Right renal pelvis (tissue), 4 donors: ENCODE measurements at places on chromosomes 1 and 21.

GRCh38 chr1:46687921-46688509 is 16.4 kb downstream of the TEX38 start:
- DNase-seq: no peak

GRCh38 chr1:216847397-216848036 is 124.3 kb upstream of the ESRRG start:
- DNase-seq: no peak

DNA sequence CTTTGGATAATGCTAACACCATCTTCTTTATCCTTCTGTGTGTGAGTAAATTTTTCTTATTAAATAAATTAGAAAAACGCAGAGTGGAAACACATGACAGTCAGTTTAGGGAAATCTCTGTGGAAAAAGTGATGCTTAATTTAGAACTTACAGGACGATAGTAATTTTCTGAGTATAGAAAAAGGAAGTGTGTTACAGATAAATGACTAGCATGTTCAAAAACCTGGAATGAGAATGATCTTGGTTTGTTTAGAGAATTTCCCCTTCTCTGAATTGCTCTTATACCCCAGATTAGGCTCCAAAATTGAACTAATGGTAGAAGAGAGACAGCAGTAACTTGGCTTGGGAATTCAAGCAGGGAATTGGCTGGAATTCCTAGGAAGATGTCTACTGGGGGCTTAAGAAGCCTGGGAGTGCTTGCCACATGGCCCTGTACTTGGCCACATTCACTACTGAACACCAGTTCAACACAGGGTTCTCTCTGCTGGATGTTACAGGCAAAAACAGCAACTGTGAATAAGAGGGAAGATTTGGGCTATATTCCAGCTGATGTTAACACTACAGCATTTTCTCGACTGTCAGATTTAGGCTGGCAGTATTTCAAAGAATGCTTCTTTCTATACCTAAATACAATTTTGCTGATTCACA is 1004.2 kb downstream of the TTLL7 start:
- no peak for DNase-seq

DNA sequence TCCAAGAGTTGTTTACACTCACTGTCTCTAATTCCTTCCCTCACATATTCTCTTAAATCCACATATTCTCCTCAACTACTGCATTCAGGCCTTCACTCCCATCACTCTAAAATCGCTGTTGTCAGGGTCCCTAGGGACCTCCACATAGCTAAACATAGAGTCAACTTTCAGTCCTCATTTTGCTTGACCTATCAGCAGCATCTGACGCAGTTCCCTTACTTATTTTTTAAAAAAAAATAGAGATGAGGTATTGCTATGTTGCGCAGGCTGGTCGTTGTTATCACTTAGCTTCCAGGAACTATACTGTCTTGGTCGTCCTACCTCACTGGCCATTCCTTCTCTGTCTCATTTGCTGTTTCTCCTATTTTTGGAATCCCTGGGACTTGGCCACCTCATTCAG is 11.7 kb upstream of the PLEKHO1 start:
- no peak for DNase-seq

- DNase-seq: no peak
These were observed 36.6 kb downstream of the UBASH3A start for GRCh38 chr21:42440187-42440792.

GRCh38 chr1:36099681-36100341 is 11.1 kb downstream of the ADPRS start:
- peak; percentile 46 for DNase-seq

DNA sequence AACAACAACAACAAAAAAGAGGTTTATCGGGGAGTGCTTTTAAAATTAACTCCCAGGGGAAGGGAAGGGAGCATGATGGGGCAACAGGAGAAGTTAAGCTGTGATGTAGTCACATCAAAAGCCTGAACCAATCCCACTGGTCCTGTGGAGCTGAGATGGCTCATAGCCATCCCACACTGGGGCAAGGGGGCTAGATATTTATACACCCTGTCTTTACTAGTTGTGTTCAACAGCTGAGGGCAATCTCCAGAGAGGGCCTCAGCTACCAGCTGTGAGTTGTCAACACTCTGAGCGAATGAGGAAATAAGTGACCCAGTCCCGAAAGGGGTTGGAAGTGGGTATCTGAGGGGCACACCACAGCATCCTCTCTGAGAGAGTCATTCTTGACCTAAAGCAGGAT is 31.0 kb upstream of the CREG1 start:
- DNase-seq: no peak

DNA sequence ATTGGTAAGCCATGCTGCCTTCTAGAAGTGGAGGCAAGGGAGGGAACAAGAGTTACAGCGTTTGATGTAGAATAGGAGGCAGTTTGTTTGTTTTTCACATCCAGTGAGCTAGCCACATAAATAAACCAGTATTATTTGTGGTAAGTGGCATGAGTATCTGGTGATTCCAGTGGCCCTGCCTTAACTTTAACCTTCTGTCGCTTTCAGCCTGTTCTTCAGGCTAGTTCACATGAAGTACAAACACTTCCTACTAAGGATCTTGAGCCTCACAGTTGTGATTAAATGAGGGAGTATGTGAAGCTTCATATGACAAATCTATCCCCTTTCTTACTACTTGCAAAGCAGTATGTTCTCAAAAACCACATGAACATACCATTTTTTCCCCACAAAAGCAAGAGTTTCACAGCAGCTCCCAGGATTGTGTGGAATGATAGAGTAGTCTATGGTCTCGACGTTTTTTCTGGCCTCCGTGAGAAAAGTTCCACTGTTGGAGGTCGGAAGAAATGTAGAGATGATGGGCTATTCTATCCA is 59.5 kb downstream of the PHACTR4 start:
- no peak for DNase-seq

DNA sequence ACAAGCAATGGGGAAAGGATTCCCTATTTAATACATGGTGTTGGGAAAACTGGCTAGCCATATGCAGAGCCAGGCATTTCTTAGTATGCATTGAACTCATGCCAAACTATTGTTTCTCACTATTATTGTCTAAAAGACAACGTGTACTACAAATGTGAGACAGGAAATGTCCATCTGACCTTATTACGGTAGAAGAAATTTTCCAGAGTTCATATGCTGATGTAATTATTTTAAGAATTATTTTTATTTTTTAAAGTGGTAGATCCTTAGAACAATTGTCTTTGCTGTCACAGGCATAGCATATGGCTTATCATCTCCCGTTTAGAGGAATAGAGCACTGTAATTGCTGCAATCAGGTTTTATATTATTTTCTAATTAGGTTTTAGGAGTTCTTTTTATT is 75.2 kb upstream of the S1PR1 start:
- DNase-seq: no peak

DNA sequence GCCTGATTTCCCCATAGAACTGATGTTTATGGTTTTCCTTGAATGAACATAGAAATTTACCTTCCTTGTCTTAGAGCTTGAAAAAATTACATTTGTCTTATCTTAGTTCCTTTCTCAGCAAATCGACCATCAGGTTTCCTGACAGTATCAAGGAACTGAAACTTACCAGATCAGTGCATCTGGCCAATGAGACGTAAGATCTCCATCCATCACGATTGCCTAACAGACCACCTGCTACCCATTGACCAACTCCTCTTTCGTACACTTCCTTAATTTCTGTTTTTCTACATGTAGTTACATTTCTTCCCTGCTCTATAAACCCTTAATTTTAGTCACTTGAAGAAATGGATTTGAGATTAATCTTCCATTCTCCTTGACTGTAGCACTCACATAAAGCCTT is 57.4 kb upstream of the TMPRSS15 start:
- no peak for DNase-seq

- DNase-seq: no peak
These were observed 3.0 kb downstream of the BEST4 start for GRCh38 chr1:44785029-44785380.

- no peak for DNase-seq
These were observed 37.1 kb downstream of the ARHGEF16 start for GRCh38 chr1:3491291-3492246.

DNA sequence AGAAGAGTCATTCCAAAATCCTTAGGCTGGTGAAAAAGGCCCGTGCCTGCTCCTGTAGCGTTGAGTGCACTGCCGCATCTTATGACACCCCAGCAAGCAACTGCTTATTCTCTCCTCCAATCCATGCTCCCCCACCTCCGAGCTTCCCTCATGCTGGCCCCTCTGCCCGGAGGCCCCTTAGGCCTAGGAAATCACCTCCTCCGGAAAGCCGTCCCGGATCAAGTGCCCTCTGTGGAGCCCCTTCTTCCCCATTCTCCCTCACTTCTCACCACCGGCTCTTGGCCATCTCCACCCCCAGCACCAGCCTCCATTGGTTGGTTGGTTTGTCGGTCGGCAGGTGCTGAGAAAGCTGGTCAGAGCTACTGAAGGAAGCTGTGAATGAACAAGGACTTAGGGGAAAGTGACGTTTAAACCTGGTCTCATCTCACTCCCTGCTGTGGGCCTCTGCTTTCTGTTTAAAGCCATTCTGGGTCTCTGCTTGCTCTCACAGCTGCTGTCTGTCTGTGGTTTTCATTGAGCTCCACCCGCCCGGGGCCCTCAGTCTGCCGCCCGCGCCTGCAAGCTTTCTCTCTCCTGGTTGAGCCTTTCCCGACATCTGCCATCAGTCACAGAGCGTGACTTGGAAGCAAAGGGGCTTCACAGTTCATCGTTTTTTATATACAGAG is 122.2 kb downstream of the KCNN3 start:
- DNase-seq: no peak

DNA sequence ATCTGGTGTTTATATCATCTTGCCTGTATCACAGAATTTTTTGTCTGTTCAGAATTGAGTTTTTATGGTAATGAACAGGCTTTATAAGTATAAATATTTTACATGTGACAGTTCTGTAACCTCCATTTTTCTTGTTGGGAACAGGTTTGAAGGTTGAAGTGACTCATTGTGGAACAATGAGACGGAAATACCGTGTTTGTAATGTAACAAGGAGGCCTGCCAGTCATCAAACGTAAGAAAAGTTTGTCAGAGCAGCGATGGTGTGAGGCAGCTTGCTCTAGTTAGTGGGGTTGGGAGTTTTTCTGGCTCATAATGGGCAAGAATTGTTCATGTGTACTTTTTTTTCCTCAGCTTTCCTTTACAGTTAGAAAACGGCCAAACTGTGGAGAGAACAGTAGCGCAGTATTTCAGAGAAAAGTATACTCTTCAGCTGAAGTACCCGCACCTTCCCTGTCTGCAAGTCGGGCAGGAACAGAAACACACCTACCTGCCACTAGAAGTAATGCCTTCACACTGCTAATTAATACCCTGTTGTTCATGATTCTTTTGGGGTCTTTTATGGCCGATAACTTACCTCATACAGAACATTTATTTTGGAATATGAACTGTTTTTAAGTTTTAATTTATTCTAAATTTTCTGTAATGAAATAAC is 75.2 kb upstream of the TEKT2 start:
- DNase-seq: no peak

GRCh38 chr1:14661222-14661621 is 62.7 kb downstream of the KAZN start:
- no peak for DNase-seq
